ENCODE measurements at places on chromosomes 4 and X. TPM values are rescaled to one million over a fixed set of nuclear protein-coding genes. Genes with fewer than 3 reads are reported as not detected.
A peak's percentile ranks its signal among the peaks of the same experiment; 100 is the strongest.

DNA sequence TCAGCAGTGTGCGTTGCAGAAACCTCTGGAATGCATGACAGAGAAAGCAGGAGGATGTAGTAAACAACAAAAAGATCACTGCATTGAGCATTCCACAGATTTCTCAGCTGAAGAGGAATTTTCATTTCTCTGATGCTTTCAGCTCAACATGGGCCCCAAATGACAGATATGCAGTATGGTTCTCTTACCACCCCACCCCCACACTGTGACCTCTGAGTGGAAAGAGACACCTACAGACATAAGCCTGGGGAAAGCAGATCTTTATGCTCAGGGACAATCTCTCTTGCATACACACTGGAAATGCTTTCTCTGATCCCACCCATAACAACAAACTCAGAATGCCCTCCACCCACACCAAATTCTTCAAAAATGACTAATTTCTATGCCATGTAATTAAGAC lies 983.7 kb upstream of the LCORL start:
- DNase-seq: no peak

DNA sequence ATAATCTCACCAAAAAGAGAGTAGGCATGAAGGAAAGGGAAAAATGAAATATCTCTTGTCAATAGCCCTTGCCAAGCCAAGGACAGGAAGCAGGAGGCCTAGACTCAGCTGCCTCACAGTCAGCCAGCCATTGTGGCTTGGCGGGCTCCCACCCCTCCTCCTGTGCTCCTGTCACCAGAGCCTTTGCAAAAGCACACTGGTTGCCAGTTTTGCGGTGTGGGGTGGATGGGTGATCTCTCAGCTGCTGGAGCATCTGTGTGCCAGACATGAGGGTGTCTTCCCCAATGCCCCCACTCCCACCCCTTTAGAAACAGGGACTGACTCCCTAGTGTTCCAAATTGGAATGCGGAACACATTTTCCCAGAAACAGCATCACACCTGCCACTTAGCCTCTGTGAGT lies 26.1 kb downstream of the ARHGEF6 start:
- DNase-seq: no peak

GRCh38 chrX:45862801-45863200 lies 662.1 kb upstream of the DIPK2B start:
- no peak for DNase-seq

Gene DDX3X
- 116 TPM for total RNA-seq

GRCh38 chr4:86894455-86894854 lies 2.2 kb upstream of the C4orf36 start:
- DNase-seq: peak; percentile 52

DNA sequence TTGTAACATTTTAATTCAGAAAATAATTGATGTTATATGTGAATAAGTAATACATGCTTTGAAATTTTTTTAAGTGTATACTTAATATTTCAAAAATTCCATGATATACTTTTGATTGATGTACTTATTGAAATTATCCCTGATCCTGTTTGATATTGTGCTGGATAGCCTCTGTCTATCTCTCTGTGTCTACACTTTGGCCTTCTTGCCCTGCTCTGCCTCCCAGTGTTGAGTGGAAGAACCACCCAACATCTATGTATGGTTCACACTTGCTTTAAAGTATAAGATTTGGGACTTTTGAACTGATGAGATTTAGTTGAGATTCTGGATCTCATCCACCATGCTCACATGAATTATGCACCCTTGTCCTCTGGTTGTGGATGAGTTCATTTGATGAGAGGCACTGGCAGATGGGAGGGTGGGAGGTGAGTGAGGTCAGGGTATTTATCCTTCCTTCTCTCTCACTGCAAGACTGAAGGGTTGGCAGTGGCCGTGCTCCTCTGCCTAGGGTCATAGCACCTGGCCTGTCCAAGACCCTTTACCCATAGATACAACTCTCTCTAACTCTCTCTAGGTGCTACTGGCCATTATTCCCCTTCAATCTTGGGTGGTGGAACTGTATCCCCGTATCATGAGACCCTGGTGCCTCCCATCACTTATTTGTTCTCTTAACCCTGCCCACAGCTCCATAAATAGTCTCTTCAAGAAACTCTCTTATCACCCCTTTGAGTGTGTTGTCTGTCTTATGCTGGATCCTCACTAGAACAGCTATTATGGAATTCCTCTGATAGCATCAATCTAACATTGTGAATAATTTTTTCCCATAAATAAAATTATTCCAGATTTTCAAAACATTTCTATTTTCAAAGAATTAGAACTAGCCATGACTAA lies 75.2 kb downstream of the CORIN start:
- DNase-seq: no peak

DNA sequence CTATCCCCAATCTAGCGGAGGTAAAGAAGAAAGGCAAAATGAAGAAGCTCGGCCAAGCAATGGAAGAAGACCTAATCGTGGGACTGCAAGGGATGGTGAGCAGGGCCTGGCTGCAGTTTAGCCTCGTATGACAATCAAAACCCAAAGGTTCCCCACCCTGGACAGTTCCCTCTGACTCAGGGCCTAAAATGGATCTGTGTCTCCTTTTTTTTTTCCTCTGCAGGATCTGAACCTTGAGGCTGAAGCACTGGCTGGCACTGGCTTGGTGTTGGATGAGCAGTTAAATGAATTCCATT lies 986 bp downstream of the HDAC6 start:
- DNase-seq: no peak

Gene ATP10D
- 33.0 TPM for total RNA-seq

GRCh38 chrX:38232079-38232686 lies 11.5 kb upstream of the SRPX start:
- peak; percentile 83 for DNase-seq

- DNase-seq: no peak
These were observed 41.6 kb upstream of the SLC25A4 start for GRCh38 chr4:185101354-185101890.

DNA sequence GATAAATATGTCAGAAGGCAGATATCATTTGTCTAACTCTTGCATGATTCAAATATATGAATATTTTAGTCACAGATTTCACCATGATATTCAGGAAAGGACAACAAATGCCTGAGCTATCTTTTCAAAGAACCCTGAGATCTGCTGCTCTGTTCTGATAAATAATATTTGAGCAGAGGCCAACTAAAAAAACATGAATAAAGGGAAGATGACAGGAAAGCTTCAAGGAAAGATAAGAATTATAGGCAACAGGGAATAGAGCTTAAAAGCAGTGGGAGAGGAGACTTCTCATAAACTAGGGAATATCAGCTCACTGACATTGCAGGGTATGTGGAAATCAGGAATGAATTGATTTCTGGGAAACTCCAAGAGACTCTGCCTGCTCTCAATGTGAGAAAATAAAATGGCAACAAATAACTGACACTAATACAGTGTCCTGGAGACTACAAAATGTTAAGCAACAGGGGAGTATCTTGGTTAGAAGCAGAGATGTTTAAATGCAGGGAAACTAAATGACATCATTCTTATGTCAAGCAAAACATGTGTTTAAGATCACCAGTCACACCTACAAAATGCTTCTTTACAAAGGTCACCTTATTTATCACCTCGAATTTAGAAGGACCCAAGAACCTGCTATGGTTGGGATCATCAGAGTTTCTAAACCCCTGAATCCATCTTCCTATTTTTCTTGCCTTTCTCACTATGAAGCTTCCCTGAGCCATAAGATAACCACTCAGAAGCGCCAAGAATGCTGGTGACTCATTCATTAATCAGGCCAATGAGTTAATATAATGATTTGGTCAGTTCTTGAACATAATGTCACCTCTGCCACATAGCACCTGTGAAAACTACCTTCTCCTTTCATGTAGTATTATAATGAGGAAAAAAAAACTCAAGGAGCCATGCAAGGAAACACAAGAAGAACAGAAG lies 78.1 kb downstream of the NDST3 start:
- DNase-seq: peak; percentile 30

Gene AR
- total RNA-seq: 0.04 TPM

Gene LINC00632
- total RNA-seq: not detected

Gene NDNF
- total RNA-seq: not detected

DNA sequence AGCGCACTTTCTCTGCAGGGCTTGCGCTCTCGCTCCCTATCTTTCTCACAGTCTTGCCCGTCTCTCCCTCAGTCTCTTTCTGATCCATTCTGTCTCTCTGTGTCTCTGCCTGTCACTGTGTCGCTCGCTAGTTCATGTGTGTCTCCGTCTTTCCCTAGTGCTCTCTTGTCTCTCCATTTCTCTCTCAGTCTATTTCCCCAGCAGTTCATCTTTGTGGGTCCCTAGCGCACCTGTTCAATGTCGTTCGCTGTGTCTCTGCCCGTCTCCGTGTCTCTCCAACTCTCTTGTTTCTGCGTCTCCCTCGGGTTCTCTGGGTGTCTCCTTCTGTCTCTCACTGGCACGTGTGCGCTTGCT lies 1.5 kb downstream of the GPR101 start:
- no peak for DNase-seq

GRCh38 chrX:120365320-120365719 lies 3.4 kb downstream of the ATP1B4 start:
- DNase-seq: no peak

DNA sequence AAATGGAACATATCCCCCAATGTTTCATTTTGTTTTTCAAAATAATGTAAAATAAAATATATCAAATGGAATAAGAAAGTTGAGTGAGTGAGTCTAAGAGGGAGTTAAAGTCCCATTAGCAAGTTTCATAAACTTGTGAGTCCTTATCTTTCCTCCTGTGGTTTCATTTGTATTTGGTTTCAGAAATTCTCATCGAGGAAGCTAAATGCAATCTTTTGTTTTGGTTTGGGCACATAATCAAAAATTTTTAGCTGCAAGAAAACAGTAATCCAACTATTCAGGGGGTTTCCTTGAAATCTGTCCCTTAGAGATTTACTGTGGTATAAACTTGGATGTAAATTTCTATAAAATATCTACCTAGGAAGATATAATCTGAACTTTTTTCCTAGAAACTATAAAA lies 124.2 kb downstream of the CAMK2D start:
- DNase-seq: no peak

DNA sequence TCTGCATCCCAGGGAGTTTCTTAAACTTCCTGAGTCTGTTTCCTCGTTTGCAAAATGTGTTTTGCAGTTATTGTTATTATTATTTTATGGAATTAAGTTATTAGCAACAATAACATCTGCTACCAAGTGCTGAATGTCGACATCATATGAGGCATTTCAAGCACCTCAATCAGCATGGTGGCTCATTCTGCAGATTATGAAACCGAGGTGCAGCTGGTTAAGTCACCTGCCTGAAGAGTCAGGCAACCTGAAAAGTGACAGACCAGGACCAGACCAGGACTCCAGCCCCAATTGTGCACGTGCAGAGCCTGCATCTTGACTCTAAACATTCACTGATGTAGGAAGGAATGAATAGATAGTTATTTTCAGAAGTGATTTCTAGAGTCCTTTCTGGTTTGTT lies 99.8 kb downstream of the AFAP1 start:
- DNase-seq: no peak

- peak; percentile 17 for DNase-seq
These were observed 116.3 kb upstream of the NALF2 start for GRCh38 chrX:69387567-69388487.

Gene SERPINA7
- total RNA-seq: not detected

DNA sequence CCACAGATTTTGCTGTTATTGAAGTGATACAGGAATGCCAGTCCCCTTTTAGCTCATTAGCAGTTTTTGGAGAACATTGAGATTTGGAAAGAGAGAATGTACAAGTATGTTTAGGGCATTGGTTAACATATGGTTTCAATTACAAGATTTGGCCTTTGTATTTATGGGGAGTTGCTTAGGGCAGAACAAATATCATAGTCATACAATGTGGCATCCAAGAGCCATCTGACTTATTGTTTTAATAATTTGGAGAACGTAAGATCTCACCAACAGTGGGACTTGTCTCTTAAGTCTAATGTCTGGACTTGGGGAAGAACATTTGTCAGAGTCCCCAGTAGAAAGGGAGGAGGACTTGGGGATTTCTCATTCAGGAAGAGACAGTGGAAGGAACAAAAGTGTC lies 166.1 kb downstream of the STK32B start:
- no peak for DNase-seq

Gene DAPP1
- 60.6 TPM for total RNA-seq

DNA sequence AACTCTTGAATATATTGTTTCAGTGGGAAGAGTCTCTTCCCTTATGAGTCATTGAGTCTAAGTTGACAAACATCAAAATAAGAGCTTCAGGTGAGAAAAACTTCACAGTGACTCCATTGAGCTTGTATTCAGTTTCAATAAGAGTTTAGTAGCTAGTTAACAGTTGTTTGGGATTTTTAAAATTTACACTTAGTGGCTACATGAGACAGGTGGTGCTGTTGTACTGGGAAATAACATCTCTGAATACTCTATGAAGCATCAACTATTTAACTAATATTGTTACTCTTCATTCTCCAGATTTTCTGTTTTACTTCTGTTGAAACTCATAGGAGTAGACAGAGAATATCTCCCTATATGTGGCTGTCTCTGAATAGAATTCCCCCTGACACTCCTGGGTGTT lies 1609.1 kb downstream of the C4orf33 start:
- DNase-seq: no peak

GRCh38 chrX:29662759-29663503 lies 552.4 kb upstream of the MAGEB2 start:
- DNase-seq: peak; percentile 86

GRCh38 chrX:150635952-150636351 lies 57.2 kb upstream of the MTMR1 start:
- DNase-seq: peak; percentile 54

GRCh38 chrX:53280331-53281320 lies 758 bp downstream of the IQSEC2 start:
- DNase-seq: no peak

Gene NLGN4X
- 0.04 TPM for total RNA-seq

Gene ZNF630
- total RNA-seq: 1.3 TPM

DNA sequence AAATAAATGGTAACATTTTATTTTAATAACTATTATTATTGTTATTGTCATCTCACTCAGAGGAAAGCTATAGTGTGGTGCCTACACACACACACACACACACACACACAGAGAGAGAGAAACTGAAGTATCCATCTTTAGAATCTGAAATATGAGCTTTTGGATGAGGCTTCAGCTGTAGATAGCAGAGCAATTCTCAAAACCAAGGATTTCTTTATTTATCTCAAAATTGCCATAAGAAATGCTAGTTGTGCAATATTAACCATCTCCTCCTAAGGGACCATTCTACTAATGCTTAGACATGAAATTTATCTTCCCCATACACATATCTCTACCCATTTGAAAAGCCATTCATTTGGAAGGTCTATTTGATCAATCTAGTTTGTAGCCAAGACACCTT lies 50.1 kb upstream of the SGMS2 start:
- no peak for DNase-seq

All from foreskin keratinocyte (primary cell).